A172 (cell line): ENCODE measurements at places on chromosomes 12 and 14. TPM values are rescaled to one million over a fixed set of nuclear protein-coding genes. Genes with fewer than 3 reads are reported as not detected.

DNA sequence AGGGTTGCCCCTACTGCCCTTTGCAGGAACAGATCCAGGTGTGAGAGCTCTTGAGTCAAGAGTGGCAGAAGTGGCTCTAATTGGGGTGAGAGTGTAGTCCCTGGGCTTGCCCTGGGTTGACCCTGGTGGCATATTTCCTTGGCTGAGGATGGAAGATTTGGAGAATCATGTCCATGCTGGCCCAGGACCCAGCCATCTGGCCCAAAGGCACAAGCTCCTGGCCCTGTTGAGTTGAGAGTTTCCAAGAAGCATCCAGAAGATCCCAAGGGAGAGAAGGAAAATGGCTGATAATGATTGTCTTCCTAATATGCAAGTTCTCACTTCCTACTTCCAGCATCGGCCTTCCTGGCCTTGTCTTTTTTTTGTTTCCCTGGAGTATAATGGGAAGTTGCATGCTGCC, 55.5 kb upstream of the SRSF5 start:
- no peak for DNase-seq

The TAS2R50 gene
- not detected in 2 replicates for total RNA-seq

DNA sequence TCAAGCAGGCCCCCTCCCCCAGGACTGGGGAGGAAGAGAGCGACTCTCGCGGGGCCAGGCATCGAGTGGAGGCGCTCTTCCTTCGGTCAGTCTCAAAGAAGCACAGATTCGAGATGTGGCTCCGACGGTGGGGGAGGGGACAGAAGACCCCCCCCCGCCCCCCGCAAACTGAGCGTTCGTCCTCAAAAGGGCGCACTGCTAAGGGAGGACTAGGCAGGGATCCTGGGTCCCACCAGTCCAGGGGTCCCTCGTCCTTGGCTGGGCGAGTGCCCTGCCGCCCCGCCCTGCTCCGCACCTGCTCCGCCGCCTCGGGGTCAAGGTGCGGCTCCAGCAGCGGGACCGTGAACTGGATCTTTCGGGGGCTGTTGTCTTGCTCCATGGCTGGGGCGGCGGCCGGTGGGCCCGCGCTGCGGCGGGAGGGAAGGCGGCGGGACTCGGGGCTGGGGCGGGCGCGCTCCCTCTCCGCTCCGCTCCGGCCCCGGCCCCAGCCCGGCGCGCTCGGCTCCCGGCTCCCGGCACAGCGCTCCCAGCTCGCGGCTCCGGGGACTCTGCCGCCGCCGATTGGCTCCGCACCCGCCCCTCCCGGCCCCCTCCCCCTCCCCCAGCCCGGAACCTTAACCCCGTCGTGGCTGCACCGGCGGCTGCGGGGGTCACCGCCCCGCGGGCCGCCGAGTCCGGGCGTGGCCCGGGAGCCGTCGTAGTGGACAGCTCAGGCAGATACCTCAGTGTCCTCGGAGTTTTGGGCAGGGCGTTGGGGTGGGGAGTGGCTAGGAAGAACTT, at the start of gene PPP1R1A:
PPP1R1A (minus strand) TSS at position 550 of the 780 bp plus-strand sequence; CDS start at position 379, 171 bp downstream.
- DNase-seq: no peak

GRCh38 chr12:27109334-27110028, 27.1 kb upstream of the C12orf71 start:
- no peak for DNase-seq

DNA sequence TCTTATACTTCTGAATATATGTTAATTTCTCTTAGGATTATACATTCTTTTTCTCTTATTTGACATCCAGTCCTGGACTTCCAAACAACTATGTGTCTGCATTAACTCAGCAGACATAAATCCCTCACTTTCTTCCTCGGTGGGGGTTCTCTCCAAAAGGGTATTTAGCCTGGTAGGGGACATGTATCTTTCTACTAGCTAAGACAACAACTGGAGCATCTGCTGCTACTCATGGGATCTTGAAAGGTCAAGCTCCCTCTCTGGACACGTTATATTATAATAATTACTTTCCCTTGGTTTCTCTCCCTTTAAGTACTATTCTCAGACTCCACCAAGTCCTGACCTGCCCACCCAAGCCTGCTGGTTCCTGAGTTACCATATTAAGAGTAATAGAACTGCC, 983.7 kb upstream of the FLRT2 start:
- no peak for DNase-seq

The RAD9B gene
- total RNA-seq: 0.89 and 2.1 TPM in 2 replicates

The OSGEP gene
- total RNA-seq: 33.2 and 54.4 TPM in 2 replicates

The P2RX2 gene
- not detected in 2 replicates for total RNA-seq

DNA sequence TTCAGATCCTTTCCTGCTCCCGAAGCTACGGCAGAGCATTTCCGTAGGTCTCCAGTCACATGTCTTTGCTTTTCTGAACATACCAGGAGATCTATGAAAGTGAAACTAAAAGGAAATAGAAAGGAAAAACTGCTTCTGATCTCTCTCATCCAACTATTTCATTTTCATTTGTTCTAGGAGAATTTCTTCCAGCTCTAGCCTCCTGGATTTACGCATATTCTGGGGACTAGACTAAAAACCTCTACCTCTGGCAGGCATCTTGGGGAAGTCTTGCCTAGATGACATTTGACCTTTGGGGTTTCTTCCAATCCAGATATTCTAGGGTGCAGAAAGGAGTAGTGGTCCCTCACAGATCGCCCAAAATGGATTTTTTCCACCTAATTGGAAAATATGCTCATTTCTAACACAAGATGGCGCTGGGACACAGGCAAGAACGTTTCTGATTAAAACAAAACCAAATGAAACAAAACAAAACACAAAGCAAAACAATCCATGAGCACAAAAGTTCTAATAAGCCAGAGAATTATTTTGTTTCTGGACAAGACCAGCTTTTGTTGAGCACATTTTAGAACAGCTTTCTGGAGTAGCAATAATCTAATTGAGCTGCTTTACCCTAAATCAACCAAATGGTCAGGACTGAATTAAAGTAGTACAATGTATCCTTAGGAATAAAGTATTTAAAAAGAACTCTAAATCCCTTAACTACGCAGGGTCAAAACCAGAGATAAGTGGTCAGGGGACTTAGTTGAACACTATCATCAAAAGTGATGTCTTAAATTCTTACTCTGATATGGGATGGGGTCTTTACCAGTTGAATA, 12.3 kb upstream of the PARP11 start:
- no peak for DNase-seq

- no peak for DNase-seq
Measured at GRCh38 chr14:96827290-96827689, 30.1 kb downstream of the VRK1 start.

- DNase-seq: no peak
Measured at GRCh38 chr14:50823051-50823761, 7.8 kb downstream of the NIN start.
